Foreskin melanocyte (primary cell): ENCODE measurements at places on chromosomes 5 and 9.
A peak's percentile ranks its signal among the peaks of the same experiment; 100 is the strongest.

GRCh38 chr9:109232449-109233237 lies 65.6 kb upstream of the FRRS1L start:
- DNase-seq: no peak

GRCh38 chr9:83665580-83666200 lies 42.1 kb downstream of the UBQLN1 start:
- no peak for DNase-seq

GRCh38 chr5:150488519-150489359 lies 19.2 kb upstream of the NDST1 start:
- DNase-seq: no peak

DNA sequence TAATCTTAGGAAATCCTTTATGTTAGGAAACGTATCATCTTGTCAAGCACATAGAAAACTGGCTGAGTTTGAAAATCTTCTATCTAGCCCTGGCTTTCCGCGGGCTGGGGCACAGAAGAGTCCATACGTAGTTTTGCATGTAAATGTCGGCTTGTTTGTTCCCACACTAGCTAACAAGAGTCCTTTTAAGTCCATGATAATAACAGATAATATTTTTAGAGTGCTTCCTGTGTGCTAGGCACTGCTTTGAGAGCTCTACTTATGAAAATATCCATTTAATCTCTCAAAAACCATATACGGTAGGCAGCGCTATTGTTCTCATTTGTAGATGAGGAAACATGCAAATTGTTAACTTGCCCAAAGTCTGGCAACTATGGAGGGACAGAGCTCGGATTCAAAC lies 40.5 kb downstream of the FYB1 start:
- DNase-seq: no peak

- DNase-seq: no peak
Measured at GRCh38 chr9:73441890-73442818, 290.5 kb downstream of the ANXA1 start.

GRCh38 chr9:133942206-133942975 lies 49.7 kb downstream of the VAV2 start:
- no peak for DNase-seq

GRCh38 chr5:42426016-42426415 lies 2.8 kb downstream of the GHR start:
- no peak for DNase-seq

DNA sequence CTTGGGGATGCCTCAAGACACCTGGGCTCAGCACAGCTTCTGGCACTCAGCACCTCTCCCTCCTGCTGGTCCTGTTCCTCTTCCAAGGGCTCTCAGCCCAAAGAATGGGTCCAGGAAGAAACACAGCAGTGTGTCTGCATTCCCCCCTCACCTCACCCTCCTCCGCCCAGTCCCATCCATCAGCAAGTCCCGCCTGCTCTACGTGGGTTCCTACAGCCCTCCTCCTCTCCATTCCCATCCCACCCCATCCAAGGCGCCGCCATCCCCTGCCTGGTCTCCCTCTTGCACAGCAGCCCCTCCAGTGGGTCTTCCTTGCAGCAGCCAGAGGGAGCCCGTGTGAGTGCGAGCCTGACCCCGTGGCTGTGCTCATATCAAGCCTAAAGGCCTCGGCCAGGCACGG lies 52.3 kb upstream of the RPL26L1 start:
- DNase-seq: no peak

DNA sequence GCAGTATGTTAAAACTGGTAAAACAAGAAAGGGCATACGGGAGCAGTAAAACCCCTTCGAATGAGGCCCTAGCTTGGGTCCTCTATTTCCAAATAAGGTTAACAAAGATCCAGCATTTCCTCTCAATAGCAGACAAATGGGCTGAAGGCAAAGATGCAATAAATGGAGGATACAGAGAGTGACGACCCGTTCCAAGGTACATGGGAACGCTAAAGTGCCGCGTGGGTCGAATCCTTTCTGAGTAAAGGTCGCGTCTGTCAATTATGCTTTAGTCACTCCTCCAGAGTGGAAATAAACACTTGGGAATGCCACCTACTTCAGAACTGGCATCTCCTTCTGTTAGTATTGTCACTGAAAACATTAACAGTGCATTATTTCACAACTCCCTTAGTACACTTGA lies 24.7 kb downstream of the ARL15 start:
- DNase-seq: no peak

DNA sequence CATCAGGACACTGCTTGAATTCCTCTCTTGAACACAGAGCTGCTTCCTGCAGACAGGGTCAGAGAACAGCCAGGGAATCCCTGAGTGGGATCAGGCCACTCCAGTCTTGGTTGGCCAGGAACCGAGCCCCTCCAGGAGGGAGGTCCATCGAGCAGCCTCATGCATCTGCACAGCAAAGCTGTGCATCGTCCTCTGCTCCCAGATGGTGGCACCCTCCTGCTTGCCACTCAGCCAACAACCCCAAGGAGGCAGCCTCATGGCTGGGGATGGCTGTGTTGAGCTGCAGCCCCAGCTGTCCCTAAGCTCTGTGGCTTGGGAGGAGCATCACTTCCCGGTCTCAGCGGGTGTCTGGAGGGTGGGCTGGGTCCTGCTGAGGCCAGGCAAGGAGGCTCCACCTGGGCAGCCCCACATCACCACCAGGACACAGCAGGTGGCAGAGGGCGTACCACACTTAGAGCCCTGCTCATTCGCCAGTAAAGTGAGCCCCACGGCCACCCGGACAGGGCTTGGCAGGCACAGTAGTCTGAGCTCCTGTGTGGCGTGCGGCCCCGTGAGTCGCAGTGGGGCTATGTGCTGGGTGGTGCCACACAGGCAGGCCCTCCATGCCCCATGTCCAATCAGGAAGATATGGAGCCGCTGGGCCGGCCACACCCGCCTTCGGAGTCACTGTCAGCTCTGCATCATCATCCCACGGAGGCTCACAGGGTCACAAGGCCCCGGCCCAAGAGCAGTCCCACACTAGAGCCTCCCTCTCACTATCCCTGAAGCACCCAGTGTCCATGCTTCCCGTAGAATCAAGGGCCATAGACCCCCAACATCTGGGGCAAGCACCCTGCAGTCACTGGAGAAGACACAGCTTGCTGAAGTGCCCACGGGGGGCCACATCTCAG lies 11.9 kb downstream of the LPCAT1 start:
- no peak for DNase-seq

- DNase-seq: no peak
Measured at GRCh38 chr9:37053684-37054362, 19.8 kb upstream of the PAX5 start.

- no peak for DNase-seq
Measured at GRCh38 chr5:144192661-144193060, 22.0 kb downstream of the KCTD16 start.

DNA sequence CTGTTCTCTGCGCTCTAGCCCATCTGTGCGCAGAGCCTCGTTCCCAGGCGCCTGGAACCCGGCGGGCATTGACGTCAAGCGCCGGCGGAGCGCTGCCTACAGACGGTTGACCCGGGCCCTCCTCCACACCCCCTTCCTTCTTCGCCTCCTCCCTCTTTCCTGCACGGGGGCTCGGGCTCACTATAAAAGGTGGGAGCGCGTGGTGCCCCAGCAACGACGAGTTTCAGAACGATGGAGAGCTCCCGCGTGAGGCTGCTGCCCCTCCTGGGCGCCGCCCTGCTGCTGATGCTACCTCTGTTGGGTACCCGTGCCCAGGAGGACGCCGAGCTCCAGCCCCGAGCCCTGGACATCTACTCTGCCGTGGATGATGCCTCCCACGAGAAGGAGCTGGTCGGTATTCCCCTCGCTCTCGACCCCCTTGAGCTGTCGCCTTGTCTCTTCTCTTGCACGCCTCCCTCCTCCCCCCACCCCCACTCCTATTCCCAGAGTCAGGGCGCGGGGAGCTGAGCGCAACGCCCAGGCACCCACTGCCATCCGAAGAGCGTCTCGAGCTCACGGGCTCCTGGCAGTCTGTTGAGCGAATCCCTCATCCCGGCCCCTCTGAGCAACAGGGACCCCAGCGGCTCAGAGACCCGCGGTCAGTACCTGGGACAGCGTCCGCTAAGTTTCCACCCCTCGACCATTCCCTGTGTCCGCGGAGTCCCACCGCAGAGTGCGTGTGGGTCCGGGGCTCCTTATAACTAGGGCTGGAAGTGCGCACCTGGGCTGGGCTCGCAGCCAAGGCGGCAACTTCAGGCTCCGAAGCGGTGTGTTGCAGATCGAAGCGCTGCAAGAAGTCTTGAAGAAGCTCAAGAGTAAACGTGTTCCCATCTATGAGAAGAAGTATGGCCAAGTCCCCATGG lies at the start of gene CARTPT:
CARTPT (plus strand) TSS at position 213 of the 902 bp plus-strand sequence; CDS start at position 232, 19 bp downstream.
- no peak for DNase-seq

DNA sequence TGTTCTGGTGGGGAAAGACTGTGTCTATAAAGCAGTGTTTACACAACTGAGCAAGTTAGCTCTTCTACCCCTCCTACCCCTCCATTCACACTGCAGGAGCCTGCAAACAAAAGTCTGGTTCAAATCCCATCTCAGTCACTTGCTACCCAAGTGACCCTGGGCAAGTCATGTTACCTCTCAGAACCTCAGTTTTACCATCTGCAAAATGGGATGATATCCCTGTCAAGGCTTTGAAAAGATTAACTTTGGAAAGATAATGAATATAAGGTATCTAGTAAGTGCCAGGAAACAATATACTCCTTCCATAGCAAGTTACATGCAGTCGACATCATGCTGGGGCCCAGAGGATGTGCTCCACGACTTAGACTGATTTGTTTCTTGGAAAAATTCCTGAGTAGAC lies 161.5 kb downstream of the SEC61B start:
- no peak for DNase-seq

DNA sequence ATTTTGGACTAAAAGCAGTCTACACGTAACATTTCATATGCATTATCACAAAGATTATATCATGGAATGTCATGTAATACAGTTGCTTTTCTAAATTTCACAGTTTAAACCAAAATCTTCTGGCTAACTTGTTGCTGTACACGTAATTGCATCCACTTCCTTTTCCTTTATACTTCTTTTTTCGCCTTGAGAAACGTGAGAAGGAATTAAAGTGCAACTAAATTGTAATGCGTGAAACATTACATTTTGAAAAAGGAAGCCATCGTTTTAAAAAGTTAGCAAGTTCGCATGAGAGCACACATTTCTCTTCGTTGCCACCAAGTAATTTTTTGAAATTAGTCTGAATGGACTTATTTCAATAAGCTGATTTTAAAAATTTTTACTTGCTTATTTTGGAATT lies 80.0 kb downstream of the MEGF10 start:
- no peak for DNase-seq

DNA sequence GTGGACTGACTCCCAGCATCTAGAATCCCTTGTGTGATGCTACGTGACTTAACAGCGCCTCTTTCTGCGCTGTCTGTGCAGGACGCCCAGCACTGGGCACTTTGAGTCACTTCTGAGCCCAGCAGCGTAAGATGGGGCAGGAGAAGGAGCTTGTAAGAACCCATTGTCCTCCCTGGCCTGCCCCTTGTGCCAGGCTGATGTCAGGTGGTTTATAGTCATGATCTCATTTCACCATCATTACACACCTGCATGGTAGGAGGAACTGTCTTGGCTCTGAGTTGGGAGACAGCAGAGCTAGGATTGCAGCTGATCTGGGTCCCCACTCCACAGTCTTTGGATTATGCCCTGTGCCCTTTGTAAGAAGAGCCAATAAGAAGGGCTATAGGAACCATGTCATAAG lies 12.2 kb downstream of the ERGIC1 start:
- no peak for DNase-seq

DNA sequence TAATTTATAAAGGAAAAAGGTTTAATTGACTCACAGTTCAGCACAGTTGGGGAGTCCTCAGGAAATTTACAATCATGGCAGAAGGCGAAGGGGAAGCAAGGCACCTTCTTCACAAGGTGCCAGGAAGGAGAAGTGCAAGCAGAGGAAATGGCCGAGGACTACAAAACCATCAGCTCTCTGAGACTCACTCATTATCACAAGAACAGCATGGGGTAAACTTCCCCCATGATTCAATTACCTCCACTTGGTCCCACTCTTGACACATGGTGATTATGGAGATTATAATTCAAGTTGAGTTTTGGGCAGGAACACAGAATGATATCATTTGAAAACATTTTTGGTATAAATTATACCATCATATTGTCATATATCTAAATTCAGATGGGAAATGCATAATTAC lies 934.7 kb downstream of the CDH12 start:
- DNase-seq: no peak

GRCh38 chr5:10695759-10696543 lies 65.1 kb downstream of the DAP start:
- no peak for DNase-seq

- no peak for DNase-seq
Measured at GRCh38 chr5:7856855-7857254, 5.9 kb upstream of the CFAP90 start.

- DNase-seq: no peak
Measured at GRCh38 chr9:84636436-84636835, 33.1 kb upstream of the NTRK2 start.

GRCh38 chr5:176166427-176166826 lies 71.8 kb upstream of the SIMC1 start:
- DNase-seq: no peak

- DNase-seq: no peak
Measured at GRCh38 chr9:131119600-131119999, 5.8 kb upstream of the NUP214 start.

DNA sequence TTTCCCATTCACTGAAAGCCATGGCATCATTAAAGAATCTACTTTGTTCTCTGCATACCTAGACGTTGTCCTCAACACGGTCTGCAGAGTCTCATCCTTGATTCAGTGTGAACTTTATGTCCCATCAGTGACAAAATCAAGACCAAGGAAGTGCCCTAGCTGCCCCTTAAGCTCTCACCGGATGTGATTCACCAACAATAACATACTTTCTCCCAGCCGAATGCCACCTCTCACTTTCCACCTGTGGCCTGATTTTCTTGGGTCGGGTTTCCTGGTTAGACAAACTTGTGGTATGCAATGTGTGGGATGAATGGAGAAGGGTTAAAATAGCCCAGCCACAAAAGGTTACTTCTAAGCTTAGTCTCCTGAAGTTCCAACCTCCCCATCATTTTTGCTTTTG lies 145.3 kb upstream of the PAPPA start:
- no peak for DNase-seq

DNA sequence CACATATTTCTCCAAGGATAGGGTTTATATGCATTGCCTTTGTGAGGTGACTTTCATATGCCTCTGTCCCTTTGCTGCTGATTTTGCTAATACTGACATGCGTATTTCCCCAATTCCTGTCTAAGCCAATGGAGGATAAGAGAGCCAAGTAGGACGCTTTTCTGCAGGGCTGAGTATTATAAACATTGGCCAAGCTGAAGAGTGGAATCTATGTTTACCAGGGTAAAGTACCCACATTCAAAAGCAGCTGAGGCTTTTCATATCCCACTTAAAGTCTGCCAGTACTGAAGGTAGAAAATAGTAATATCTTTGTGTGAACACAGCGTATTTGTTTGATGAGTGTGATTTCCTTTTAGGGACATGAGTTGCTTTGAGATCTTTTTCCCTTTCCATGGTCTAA lies 128.8 kb upstream of the GPR151 start:
- DNase-seq: no peak

- no peak for DNase-seq
Measured at GRCh38 chr9:127262602-127263001, 2.0 kb upstream of the GARNL3 start.

GRCh38 chr9:16106021-16106571 lies 553.3 kb downstream of the CCDC171 start:
- DNase-seq: peak; percentile 50

GRCh38 chr9:130862217-130862616 lies 27.2 kb downstream of the ABL1 start:
- DNase-seq: no peak

- DNase-seq: no peak
Measured at GRCh38 chr9:80091526-80091925, 519.8 kb downstream of the TLE4 start.

GRCh38 chr9:109641372-109641659 lies 138.7 kb upstream of the PALM2AKAP2 start:
- DNase-seq: no peak

- DNase-seq: no peak
Measured at GRCh38 chr5:169037466-169037865, 263.5 kb downstream of the SLIT3 start.
